ENCODE measurements at places on chromosomes 2 and 18. TPM values are rescaled to one million over a fixed set of nuclear protein-coding genes. Genes with fewer than 3 reads are reported as not detected.

CFAP221 gene
- 0.22 TPM for total RNA-seq

SLC8A1 gene
- total RNA-seq: 0.17 TPM

VAPA gene
- 163 TPM for total RNA-seq

TMEM247 gene
- not detected for total RNA-seq

SERPINB12 gene
- not detected for total RNA-seq

MGAT5 gene
- total RNA-seq: 17.2 TPM

RNF152 gene
- 0.13 TPM for total RNA-seq

LYG1 gene
- 1.2 TPM for total RNA-seq

ODC1 gene
- 205 TPM for total RNA-seq

MYL1 gene
- total RNA-seq: not detected

PARD6G gene
- 1.8 TPM for total RNA-seq

MC4R gene
- not detected for total RNA-seq

TEKT4 gene
- total RNA-seq: not detected

PCARE gene
- total RNA-seq: not detected

ZNF396 gene
- 0.75 TPM for total RNA-seq

STARD6 gene
- not detected for total RNA-seq
